ENCODE measurements at places on chromosomes 3 and 15.

DNA sequence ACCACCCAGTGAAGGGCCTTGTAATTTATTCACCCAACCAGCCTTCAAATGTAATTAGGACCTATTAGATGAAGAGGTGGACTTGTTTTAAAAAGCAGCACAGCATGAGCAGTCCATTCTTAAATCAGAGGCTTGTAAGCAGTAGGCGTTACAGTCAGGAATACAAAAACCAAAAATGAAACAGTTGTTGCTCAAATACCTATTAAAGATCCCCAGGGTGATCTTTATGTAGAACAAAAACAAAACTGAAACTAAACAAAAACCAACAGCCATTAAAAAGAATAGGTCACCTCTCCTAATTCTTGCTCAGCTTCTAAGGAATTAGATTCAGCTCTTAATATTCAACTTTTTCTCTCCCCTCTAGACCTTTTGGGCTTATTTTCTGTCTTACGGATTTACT lies 104.9 kb upstream of the ST8SIA2 start:
- DNase-seq, result no peak

GRCh38 chr3:37995652-37996641 lies 5.4 kb downstream of the VILL start:
- DNase-seq, result no peak

- no peak for DNase-seq
These were observed 5.3 kb downstream of the INAFM2 start for GRCh38 chr15:40328751-40329150.

DNA sequence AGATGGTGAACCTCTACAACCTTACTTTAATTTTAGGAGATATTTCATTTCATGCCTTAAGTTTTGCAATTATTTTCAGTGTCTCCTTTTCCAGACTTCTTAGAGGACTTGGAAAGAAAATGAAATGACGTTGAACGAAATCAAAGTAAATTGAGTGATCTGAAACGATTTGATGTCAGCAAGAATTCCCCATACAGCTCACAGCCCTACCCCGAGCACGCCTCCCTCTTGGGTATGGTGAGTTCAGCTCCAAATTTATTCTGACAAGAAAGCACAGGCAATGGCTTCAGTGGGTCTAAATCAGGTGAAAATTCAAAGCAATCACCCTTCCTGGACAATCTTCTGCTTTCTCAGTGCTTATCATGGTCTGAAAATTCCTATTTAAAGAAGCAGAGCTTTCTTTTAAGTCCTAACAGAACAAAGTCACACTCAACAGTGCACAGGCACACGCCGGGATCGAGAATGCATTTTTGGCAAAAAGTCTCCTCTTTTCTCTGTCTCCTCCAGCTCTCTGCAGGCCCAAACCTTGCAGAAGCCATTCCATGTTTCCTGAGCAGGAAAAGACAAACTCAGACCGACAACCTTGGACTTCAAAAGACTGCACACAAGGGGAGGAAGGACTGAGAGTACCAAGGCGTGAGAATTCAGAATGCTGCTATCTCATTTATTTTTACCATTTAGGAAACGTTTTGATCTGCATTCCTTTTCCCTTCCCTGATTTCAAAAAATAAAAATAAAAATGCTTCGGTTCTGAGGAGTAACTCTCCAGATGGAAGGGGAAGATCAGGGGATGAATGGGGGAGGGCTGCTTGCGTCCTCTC lies 72.0 kb downstream of the CCNL1 start:
- no peak for DNase-seq

- DNase-seq, result no peak
These were observed 81.9 kb upstream of the ZBED2 start for GRCh38 chr3:111677007-111677392.

- DNase-seq, result no peak
These were observed 319.0 kb downstream of the MECOM start for GRCh38 chr3:169344465-169344864.

DNA sequence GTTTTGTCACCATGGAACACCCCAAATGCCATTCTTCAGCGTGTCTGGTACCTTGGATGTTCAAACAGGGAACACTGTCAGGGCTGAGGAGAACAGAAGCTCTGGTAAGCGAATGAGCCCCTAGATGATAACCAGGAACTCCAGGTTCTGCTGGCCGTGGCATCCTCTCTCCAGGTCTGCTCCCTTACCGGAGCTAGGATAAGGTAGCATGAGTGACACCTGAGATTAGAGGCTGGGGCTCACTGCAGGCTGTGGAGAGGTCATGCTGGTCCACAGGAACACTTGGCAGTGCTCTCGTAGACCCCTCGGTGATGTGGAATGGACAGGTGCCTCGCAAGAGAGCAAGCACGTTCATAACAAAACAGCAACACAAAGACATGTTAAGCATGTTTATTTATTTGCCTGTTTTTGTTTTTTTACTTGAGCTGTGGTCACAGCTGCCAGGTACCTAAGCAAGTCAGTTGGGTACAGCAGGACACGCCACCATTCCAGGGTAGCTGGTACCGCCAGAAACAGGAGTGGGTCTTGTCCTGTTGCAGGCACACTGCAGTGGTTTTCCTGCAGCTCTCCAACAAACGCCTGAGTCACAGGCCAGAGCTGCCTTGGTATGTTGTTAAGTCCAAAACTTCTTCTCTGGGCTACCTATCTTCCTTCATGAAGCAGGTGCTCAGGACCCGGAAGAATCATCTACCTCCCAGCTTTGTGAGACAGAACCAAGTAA lies 4.6 kb downstream of the RBM15B start:
- DNase-seq, result no peak

- DNase-seq, result no peak
These were observed 4.3 kb upstream of the NPTN start for GRCh38 chr15:73637527-73637926.

GRCh38 chr3:49668861-49669260 lies 5.3 kb upstream of the APEH start:
- DNase-seq, result no peak

DNA sequence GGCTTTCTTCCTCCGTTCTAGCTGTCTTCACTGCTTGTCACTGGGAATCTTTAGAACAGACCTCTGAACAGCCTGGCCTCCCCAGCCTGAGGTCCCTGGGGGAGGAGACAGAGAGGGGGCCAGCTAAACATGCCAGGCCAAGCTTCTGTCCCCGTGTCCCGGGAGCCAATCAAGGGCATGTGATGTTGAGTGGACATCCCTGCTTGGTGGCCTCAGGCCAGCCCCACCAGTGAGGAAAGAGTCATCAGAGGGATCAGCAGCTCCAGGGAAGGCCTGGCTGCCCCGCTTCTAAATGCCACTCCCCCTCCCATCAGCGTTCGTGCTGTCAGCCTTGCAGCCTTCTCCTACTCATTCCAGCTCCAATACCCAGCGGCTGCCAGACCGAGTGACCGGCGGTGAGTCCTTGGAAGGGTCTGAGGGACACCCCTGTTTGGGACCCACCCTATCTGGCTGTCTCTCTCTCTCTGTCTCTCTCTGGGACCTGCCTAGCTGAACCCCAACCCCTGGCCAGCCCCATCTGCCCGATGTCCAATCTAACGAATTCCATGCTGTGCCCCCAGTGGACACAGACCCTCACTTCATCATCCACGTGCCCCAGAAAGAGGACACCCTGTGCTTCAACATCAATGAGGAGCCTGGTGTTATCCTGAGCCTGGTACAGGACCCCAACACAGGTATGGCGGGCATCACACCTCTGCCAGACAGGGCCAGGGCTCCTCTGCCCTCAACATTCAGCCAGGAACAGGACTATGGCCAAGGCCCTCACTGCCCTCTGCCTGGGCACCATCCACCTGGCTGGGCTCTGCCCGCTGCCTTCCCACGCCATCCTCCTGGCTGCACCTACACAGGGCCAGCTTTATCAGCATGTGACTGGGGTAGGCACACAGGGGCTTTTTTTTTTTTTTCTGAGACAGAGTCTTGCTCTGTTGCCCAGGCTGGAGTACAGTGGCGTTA lies 6.6 kb upstream of the ITIH3 start:
- DNase-seq, result no peak

GRCh38 chr3:126180477-126181397 lies at the start of gene ALDH1L1:
TSS of gene ALDH1L1 (minus strand) at chr3:126180586. CDS start at chr3:126160979, 19,607 bp downstream.
- DNase-seq, result peak; percentile 67

DNA sequence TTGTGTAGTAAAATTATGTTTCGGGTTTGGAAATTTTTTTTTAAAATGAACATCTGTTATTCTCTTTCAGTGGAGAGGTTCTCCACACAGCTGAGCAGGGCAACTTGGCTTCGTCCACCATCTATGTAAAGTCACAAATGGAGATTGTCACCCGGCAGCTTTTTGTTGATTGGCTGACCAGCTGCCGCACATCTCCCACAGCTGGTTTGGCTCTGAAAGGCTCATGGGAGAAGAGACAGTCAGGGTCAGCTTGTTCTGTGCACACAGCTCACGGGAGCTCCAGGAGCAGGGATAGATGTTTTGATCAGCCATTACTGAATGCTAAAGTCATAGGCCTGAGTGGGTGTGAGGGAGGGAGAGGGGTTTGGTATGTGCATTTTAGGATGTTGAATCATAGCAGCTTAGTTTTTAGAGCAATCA lies 12.9 kb upstream of the CCDC80 start:
- DNase-seq, result no peak

DNA sequence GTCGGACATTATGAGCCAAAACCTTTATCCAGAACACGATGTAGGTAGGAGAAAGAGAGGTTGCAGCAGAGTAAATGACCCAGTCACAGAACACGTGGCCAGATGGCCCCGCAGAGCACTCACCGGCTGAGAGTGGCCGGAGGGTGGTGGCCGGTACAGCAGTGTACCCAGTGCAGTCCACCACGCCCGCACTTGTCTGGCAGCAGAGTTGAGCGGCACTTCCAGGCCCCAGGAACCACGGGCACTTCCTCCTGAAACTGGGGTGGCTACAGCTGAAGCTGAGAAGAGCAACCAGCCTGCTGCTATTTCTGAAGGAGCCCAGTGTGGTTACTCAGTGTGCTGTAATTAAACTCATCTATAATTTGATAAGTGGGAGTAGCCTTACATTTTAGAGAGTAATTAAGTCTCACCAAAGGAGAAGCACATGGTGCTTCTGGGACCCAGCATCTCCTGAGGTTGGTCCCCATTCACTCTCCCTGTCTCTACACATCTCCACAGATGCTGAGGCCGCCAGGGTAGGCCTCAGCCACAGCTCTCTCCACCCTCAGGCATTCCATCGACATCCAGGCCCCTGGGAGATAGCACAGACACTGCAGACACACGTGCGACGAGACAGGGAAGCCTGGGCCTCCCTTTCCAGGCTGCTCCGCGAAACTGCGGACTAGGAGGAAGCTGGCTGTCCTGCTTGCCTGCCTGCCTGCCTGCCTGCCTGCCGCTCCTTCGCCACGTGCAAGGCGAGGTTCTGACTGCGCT lies 49.8 kb downstream of the BDH1 start:
- no peak for DNase-seq

Data from hippocampal formation (tissue), 2 donors.